Stimulated activated CD4-positive, alpha-beta T cell treated with anti-CD3 and anti-CD28 coated beads, Interleukin-1b, Interleukin-23, amount 100 ng/mL, for 1 hour (primary cell): ENCODE measurements at places on chromosomes 4 and X.

DNA sequence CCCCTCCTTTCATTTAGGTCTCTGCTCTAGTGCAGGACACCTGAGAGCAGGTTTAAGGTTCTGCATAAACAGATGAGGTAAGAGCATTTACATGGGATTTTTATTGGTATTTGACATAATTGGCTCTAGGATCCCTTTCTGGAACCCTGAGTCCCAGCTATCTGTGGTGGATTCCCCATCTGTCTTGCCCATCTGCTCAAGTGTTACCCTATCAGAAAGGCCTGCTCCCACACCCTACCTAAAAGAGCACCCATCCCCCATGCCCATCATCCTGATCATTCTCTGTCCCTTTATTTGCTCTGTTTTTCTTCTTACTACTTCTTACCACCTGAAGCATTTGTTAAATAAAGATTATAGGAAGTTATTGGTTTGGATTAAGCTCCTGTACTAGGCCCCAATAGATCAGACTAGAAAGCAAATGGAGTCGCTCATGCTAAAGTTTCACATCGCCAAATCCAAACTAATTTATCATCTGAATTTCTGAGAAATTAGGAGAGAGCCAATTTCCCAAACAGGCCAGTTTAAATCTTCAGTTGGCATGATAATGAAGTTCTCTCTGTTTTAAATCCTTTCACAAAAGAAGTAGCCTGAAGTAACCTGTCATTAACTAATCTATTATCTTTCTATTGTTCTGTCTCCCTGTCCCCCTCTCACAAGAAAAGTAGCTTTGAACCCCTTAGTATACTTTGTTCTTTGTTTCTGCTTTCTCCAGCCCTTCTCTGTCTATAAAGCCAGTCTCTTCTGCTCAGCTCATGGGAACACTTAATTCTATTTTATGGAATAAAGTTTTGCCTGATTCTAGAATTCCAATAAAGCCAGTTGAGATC, 178.6 kb downstream of the ZNF674 start:
- no peak for DNase-seq

DNA sequence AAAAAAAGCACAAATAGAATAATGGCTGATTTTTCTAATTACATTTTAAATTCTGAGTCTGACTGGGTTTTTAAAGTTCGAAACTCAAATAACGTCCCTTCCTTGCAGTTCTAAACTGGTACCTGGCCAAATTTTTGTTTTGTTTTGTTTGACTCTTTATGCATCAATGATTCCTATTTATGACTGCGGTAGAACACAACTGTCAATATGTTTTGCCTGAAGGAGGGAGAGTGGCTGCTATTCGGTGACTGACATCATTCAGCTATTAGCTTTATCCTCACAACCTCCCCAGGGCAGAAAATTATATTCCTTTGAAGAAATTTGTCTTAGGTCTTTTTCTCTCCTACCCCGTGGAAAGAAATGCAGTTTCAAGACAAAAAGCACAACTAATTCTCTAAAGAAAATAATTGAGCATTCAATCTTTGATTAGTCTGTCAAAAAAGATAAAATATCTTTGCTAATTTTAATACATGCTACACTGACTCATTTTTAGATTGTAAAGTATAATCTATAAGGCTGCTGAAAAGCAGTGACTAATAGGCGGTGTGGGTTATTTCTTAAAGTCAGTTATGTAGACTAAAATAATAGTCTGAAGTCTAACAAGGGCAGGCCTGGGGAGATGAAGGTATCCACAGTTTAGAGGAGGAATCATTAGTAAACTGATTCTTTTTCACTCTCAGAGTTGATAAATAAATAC, 61.9 kb downstream of the TMEM150C start:
- DNase-seq = no peak

GRCh38 chr4:26001413-26001812, 87.4 kb downstream of the SMIM20 start:
- no peak for DNase-seq

GRCh38 chr4:71270901-71271300, 67.9 kb upstream of the SLC4A4 start:
- no peak for DNase-seq

DNA sequence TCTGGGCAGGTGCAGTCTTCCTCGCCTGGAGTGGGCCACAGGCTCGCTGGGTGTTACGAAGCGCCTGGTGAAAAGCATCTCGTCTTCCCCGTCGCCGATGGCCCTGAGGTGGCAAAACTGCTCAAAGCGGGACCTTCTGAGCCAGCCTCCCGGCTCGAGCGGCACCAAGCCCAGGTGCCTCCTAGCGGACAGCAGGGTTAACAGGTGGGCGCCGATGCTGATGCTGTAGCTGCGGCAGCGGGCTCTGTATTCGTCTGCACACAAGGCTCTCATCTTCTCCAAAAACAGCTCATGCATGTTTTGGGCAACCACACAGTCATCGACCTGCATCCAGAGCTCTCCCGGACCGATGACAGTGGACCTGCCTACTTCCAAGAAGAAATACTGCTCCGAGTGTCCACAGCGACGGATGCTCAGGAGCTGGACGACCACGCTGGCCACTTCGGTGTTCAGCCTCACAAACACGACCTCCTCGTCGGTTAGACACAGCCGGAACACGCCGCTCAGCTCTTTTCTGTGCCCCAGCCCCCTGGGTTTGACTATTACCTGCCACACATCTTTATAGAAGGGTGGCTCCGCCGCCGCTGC, 1.2 kb downstream of the IRS4 start:
- no peak for DNase-seq

- no peak for DNase-seq
Observed at GRCh38 chr4:13159041-13159620, 325.0 kb downstream of the RAB28 start.

GRCh38 chr4:60948008-60948407, 252.1 kb upstream of the ADGRL3 start:
- DNase-seq = no peak

GRCh38 chrX:99798936-99799335, 611.1 kb downstream of the PCDH19 start:
- no peak for DNase-seq

DNA sequence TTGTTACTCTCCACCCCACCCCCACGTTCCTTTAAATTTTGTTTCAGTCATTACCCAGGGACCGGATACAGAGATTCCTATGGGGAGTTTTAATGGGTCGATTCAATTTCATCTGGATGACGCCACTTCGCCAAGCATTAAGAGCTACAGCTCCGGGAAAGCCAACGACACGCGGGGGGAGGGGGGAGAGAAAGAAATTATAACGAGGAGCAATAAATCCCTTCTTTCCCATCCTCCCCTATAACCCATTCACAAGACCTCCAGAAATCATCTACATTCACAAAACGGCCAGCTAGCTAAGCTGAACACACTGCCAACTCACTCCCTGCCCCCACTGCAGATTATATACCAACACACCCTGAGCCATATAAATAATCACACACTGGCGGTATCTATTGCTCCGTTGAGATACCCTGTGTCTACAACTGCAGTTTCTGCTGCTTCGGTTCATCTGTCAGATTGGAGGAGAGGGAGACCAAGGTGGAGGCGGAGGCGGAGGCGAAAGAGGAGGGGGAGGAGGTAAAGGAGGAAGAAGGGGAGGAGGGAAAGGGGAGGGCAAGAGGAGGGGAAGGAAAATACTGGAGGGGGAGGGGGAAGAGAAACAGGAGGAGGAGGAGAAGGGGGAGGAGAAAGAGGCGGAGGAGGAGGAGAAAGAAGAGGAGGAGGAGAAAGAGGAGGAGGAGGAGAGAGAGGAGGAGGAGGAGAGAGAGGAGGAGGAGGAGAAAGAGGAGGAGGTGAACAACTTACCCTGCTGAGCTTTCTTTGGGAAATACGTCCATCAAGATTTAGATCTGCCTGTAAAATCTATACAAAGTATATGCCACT, 113.9 kb upstream of the VAMP7 start:
- no peak for DNase-seq

GRCh38 chr4:12116009-12116552, 687.4 kb upstream of the HS3ST1 start:
- DNase-seq = no peak

DNA sequence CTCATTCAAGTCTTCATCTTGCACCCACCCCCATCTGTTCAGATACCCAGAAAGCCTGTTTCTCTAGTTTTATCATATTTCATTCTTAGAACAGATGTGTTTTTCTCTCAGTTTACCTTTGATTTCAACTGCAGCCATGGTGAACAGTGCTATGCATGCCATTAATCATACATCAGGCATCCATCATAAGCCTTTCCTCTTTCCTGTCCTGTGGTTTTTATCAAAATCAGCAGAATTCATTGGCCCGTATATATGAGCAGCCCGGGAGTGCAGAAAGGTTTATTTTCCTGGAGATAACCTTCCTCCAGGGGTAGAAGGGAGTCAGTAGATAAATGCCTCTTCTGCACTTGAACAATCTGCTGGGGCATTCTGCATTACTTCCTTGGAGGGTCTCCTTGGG, 65.7 kb downstream of the IL21 start:
- DNase-seq = no peak

GRCh38 chrX:19991350-19991718, 473 bp upstream of the BCLAF3 start:
- DNase-seq = no peak

GRCh38 chrX:32408389-32408788, 803.0 kb downstream of the DMD start:
- DNase-seq = no peak

DNA sequence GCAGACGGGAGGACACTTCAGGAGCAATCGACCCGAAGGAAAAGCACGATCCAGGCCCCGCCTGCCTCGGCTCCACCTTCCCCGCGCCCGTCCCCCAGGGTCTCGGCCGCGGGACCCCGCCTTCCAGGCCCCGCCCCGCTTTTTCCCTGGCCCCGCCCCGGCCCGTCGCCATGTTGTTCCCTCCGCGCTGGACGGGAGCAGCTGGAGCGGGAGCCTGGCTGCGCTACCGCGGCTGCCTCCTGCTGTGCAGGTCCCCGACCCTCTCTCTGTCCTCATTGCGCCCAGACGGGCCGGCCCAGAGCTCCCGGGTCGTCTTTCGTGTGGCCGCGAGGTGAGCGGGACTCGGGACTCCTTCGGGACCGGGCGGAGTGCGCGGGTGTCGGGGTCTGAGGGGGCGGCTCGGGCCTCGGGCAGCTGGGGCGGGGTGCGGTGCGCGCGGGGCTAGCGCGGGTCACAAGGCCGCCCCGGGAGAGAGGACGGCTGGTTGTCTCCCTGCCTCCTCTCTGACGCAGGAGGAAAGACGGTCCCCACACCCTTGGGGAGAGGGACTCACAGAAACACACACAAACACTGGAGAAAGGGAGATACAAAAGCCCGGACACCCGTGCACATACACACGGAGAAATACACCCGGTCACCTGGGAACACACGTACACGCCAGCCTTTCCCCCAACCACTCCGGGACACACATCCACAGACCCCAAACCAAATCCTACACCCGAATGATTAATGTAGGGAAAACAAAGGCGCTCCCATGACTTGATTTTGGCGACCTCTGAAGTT, at the start of gene RAB9A:
Gene RAB9A (plus strand): TSS at position 171 of the 783 bp plus-strand sequence. CDS start 19,619 bp downstream, outside the sequence.
- DNase-seq = peak; percentile 69

GRCh38 chrX:16320765-16321355, 153.6 kb downstream of the MAGEB17 start:
- DNase-seq = no peak

DNA sequence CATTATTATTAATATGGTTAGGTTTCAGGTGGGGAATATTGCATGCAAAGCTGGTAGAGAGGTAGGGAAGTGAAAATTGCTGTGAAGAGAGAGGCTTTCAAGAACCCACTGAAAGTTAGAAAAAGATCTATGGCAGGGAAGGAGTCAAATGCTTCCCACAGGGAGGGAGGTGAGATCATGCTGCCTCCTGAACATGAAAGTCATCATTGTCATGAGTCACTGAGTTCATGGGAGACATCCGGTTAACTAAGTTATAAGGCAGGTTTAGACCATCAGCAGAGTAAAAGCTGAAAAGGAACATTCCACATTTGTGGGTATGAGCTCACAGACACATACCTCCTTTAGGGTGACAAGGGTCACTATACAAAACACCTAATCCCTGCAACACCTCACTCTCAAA, 16.2 kb downstream of the GATB start:
- no peak for DNase-seq

GRCh38 chr4:13860126-13860525, 232.6 kb upstream of the BOD1L1 start:
- DNase-seq = no peak
